ENCODE measurements at places on chromosomes 16 and 17.

- DNase-seq = no peak
These were observed 188.8 kb downstream of the PRKCA start for GRCh38 chr17:66491213-66491612.

- peak; percentile 26 for DNase-seq
These were observed 74.9 kb upstream of the HS3ST2 start for GRCh38 chr16:22739077-22739476.

DNA sequence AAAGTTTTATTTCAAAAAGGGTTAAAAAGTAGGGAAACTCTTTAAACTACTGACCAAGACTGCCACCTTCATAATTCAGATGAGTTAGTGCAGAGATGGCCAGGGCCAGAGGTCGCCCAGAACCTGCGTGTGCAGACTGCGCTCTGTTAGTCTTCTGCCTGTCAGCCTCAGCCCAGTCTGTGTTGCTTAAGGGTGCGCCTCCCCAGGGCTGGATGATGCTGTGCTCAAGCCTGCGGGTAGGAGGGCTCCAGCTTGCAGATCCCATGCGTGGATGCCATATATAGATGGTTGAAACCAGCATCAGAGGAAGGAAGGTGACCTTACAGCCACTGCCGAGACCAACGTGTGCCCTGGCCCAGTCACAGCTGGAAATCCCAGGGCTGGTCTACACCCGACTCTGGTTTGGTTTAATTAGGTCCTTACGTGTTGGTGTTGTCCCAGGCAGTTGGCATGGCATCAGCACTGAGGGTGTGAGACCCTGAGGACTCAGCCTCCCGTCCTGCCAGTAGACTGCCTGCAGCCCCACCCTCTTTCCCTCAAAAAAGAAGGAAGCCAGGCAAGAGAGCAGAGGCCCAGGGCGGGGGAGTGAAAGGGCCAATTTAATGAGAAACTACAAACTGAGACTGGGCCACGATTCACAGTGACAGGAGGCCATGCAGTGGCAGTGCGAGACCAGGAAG lies 27.7 kb downstream of the CDIP1 start:
- DNase-seq = peak; percentile 48

GRCh38 chr17:47694581-47695428 lies 844 bp downstream of the TBKBP1 start:
- DNase-seq = peak; percentile 81

DNA sequence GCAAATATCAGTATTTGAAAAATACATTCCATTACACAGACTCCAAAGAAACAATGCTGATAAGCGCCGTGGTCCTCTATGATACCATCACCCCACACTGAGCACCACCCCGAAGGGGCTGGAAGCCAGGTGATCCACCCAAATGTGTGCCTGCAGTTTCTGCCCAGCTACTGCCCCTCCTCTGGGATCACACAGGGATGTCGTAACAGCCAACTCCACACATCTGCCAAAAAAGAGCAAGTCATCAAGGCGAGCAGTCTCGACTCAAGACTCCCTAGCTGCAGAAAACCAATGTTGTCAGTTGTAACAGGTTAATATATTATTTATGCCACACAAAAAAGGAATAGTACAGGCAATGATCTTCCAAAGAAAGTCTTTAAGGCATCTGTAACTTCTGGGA lies 21.0 kb downstream of the CYB5D2 start:
- DNase-seq = no peak

GRCh38 chr17:39236450-39236927 lies 10.7 kb upstream of the STAC2 start:
- DNase-seq = no peak

GRCh38 chr17:76996741-76997694 lies 128.8 kb downstream of the MGAT5B start:
- no peak for DNase-seq

DNA sequence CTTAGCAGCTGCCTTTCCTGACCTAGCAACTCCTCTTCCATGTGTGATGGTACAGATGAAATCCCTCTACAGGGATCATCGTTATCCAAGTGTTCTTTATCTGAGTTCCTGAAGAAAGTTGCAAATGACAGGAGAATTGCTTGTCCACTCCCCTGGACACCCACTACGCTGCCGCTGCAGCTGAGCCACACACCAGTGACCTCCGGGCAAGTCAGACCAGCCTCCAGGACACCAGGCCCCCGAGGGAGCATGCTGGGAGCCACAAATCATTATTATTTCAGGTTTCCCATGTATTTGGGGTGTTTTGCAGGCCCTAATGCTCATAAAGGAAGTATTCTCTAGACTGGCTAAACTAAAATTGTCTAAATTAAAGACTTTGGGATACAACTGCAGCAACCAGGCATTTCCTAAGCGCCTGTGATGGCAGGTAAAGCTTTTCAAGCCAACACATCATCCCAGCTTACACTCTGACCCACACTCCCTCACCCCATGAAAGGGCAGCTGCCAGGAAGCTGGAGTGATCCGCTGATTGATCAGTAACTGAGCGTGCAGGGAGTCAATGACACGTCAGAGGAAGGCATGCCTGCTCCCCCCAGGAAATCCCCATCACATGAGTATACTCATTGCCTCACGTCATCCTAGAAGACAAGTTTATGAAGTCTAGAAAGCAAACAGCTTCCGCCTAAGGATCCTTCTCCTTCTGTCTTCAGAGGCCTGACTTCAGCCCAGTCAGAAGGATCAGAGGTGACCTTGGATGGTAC lies 14.4 kb downstream of the FA2H start:
- peak; percentile 39 for DNase-seq

- DNase-seq = no peak
These were observed 27.0 kb upstream of the TAC4 start for GRCh38 chr17:49874911-49875310.

DNA sequence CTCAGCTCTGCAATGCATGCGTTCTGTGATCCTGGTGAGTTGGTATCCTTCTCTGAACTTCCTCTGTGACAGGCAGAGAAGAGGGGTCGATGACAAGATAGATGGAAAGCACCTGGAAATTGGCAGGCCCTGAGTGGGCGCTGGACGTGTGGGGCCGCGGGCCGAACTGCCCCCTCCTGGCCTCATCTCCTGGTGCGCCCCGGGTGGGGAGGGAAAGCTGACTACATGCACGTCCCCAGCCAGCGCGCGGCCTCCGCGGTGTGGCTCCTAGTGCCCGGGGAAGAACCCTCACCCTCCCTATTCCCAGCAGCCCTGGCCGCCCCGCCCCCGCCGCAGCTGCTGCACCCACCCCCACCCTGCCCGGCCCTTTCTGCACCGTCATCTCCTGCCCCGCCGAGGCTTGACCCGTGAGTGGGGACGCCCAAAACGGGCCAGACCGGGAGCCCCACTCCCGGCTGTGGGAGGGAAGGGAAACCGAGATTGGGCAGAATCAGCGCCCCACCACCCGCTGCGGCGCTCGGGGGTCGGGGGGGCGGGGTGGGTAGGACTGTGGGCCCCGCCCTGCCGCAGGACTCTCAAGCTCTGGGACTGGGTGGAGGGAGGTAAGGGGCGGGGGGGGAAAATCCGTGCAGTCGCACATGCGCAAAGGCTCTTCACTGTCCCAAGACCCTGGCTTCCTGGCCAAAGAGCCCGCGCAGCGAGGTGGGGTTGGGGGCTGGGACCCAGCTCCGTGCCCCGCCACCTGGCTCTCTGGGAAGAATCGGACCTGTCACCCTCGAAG lies at the start of gene NOL3:
Gene NOL3 (plus strand): TSS at position 371 of the 781 bp plus-strand sequence.
- DNase-seq = peak; percentile 58
